Activated T-helper 17 cell treated with anti-CD3 and anti-CD28 coated beads, Interleukin-2, amount 50 U/mL, for 72 hours (primary cell): ENCODE measurements at places on chromosomes 1 and 21.

DNA sequence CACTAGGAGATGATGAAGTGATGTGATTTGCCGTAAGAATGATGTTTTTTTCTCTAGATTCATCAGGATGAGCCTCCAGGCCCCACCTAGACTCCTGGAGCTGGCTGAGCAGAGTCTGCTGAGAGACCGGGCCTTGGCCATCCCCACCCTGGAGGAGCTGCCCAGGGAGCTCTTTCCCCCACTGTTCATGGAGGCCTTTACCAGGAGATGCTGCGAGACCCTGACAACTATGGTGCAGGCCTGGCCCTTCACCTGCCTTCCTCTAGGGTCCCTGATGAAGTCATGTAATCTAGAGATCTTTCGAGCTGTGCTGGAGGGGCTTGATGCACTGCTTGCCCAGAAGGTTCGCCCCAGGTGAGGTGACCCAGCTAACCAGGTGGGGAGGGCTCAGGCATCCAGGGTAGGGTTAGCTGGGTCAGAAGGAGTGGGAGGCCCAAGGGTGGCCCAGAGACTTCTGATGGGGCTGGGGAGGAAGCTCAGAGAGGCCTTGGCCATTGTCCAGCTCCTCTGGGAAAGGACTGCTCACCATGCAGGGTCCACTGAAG lies 1.3 kb downstream of the PRAMEF12 start:
- no peak for ATAC-seq

- no peak for ATAC-seq
These were observed 93.9 kb downstream of the SLC30A10 start for GRCh38 chr1:219834314-219834917.

DNA sequence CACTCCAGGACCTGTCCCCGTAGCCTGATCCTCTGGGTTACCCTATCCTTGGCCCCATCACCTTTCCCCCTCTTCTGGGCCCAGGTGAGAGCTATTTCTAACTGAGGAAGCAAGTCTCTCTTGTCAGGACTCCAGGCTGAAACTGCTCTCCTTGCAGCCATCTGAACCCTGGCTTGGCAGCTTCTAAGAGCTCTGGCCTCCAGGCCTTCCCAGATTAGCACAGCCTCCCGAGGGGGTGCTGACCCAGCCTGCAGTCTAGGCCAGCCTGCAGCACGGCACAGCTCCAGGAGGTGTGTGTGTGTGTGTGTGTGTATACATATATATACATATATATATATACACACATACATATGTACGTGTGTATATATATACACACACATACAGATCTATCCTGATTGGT lies 17.4 kb downstream of the CACNA1S start:
- no peak for ATAC-seq

DNA sequence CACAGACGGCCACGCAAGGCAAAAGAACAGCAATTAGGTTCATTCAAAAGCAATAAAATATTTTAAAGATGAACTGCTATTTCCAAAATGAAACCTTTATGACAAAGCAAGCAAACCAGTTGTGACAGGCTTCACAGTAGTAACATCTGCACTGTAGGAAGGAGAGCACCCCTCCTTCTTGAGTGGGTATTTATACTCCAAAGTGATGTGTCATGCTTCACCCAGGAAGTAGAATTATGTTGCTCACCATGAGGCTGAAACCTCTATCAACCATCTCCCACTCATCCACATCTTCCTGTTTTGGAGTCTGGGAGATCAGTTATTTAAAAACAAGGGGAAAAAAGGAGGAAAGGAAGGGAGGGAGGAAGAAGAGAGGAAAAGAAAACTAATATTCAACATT lies 885 bp downstream of the OR2T10 start:
- ATAC-seq: peak; percentile 76

GRCh38 chr1:227613526-227613925 lies 50.2 kb downstream of the ZNF678 start:
- no peak for ATAC-seq
